ENCODE measurements at places on chromosomes 1 and 21.

GRCh38 chr1:245645406-245645805 is 490.6 kb downstream of the KIF26B start:
- no peak for DNase-seq

GRCh38 chr1:225617479-225617878 is 35.4 kb downstream of the ENAH start:
- DNase-seq, result no peak

DNA sequence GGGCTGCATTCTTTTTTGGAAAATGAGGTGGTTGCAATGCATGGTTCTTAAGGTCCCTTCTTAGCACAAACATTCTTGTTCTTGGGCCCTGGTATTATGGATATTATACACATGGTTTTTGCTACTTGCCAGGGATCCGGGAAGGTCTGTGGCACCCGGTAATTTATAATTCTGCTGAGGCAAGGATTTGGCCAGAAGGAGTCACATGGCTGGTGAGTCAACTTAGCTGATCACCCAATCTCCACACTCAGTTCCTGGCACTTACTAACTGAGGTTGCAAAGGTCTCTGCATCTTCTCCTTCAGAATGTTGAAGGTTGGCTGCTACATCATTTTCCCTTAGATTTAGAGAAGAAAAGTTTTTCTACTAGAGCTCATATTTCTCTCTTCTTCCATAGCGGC is 112.5 kb downstream of the ROR1 start:
- no peak for DNase-seq

DNA sequence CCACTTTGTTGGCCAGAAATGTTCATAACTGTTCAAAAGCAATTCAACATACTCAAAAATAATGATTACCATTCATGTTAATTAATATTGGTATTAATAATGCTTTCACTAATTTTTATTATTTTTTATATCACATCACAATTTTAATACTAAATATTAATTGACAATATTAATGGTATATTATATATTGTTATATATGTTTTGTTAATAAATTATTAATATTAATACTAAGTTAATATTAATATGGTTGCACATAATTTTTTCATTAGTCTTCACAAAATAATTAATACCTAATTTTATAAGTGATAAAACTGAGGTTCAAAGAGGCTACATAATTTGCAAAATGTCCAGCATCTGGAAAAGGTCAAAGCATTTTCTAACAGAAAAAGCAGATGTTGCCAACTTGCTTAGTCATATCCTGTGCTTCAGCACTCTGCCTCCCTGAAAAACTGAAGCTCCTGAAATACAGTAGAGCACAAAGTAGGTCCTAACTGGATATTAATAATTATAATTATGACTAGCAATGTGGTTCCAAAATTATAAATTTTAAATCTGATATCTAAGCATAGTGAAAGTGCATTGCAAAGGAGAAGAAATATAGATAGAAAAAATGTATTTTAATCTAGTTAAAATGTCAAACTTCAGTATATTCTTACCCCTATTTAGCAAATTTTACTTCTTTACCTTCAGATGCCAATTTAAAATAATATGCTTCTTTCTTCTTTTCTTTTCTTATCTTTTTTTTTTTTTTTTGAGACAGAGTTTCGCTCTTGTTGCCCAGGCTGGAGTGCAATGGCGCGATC is 123.2 kb upstream of the TNFSF4 start:
- DNase-seq, result no peak

DNA sequence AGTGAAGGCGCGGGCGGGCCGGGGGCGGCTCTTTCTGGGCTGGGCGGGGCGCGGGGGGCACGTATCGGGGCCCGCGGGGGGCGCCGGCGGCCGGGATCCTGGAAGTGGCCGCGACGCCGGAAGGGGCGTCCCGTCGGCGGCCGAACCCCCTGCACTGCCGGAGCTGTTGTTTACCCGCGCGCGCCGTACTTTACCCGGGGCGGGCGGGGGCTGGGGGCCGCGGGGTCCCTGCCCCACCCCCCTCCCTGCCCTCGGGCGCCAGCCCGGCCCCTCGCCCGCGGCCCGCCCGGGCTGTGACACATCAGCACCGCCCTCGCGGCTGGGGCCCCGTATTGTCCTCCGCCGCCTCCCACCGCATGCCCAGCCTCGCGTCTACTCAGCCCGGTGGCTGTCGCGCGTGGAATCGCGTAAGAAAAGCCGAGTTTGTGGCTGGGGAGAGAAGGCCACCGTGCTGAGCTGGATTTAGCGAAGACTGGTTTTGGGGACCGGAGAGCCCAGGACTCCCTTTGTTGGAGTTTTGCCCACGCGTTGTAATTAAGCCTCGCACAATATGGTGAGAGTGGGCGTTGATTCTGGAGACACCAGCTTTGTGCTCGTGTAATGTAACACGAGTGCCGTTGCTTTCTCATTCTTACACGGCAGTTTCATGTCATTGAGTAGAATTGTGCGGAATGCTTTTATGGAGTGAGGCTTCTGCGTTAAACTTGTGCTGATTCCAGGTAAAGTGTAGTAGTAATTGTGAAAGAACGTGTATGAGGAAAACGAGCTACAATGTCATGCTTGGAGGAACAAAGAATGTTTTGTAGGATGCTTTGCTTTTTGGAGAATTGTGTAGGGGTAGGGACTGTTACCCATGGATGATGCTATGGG is 559 bp downstream of the BACH1 start:
- peak; percentile 81 for DNase-seq

GRCh38 chr1:247212627-247213617 is 41.1 kb upstream of the ZNF124 start:
- DNase-seq, result no peak

DNA sequence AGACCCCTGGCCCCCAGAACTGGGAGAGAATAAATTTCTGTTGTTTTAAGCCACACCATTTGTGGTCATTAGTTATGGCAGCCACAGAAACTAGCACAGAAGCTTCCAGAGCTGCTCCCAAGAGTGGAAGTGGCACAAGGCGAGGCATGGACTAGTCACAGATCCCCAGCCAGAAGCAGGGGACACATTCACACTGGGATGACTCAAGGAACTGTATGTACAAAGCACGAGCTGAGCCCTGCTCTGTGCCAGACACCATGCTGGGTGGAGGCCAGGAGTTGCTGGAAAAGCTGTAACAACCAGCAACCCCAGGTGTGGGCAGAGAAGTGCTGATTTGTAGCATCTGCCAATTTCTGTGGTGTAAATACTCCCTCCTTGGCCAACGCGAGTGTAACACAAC is 55.6 kb downstream of the TCP10L start:
- no peak for DNase-seq

DNA sequence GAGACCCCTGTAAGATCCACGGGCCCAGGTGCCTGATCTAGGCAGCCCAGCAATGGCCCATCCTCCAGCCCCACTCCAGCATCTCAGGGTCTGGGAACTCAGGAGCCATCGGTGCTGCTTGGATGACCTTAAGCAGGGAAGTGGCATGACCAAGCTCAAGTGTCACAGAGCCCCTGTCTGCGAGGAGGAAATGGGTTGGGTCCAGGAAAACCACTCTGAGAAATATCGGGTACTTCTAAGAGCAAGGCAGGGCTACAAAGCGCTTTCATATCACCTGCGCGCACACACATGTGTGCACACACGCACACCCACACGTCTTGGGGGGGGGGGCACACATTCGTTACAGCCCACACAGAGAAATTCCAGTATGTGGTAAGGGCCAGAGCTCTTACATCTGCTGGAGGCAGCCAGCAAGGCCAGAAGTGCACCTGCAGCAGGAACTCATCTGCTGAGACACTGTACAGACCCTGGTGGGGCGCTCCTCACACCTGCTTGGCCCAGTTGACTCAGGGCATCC is 32.6 kb upstream of the SPOCD1 start:
- DNase-seq, result peak; percentile 28

- peak; percentile 60 for DNase-seq
Observed at GRCh38 chr1:38858833-38859560, 575 bp downstream of the RRAGC start.

DNA sequence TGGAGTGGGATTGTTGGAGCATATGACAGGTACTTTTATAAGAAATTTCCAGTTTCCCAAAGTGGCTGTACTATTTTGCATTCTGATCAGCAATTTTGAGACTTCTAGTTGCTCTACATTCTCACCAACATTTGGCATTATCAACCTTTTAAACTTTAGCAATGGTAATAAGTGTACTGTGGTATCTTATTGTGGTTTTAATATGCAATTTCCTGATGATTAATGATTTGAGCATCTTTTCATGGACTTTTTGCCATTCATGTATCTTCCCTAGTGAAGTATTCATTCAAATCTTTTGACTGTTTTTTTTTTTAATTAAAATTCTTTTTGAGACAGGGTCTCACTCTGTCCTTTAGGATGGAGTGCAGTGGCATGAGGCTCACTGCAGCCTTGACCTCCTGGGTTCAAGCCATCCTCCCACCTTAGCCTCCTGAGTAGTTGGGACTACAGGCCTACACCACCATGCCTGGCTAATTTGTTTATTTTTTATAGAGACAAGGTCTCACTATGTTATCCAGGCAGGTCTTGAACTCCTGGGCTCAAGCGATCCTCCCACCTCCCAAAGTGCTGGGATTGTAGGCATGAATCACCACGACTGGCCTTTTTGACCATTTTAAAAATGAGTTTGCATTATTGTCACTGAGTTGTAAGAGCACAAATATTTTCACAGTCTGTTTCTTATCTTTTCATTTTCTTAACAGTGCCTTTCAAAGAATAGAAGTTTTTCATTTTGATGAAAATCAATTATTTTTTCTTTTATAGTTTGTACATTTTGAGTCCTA is 7.8 kb upstream of the SLC6A9 start:
- no peak for DNase-seq

DNA sequence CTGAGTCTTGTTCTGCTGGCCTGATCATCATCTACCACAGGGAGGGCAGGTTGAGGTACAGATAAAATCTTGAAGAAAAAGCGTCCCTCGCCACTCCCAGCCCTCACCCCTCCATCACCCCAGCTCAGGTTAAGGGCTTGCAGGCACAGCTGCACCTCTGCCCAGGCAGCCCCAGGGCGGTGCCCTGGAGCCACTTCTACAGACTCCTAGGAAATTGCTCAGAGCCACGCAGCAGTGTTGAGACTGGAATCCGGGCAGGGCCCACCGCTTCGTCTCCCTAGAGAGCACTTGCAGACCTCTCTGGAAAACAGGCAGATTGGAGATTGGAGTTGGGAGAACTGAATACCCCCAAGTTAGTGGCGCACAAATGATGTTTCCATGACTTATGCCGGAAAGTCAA is 35.3 kb downstream of the VN1R5 start:
- DNase-seq, result no peak

DNA sequence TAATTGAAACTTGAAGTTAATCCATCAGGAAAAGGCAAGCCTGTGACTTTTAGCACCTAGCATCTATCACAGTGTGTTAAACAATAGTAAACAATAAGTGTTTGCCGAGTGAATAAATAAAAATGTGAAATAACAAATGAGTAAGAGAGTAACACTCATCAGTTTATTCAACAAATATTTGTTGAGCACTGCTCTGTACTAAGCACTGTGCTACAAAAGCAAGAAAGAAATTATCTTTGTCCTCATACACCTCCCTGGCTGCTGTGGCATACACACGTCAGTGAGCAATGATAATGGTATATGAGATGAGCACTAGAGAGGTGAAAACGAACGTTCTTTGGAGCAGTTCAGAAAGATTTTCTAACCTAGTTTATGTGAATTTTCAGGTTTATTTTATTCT is 295.0 kb upstream of the LRRC7 start:
- DNase-seq, result no peak

DNA sequence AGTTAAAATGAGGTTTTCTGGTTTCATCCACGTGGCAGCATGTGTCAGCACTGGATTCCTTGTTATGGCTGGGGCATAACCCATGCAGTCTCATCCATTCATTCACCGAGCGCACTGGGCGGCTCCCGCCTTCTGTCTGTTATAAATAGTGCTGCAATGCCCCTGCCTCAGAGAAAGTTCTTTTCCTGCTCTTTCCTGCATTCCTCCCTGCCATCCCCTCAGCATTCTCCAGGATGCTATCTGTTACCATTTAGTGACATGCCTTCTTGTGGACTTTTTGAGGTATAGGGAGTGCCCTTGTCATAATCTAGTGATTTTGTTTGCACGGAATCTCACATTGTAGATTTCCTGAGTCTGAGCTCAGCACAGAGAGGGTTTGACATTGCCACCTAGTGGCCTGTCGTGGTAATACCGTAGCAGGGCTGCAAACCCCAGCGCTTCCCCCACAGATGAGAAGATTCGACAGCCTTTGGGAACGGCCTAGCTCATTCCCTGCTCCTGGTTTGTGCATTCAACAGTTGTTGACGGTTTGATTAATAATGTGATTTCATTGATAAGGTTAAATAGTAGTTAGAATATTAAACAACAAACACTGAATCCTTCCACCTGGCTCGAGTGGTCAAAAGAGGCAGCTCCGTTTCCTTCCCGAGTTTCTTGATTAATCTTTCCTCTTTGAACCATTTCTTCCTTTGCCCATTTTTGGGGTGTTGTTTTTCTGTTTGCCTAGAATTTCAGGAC is 46.3 kb downstream of the UMODL1 start:
- DNase-seq, result peak; percentile 78

DNA sequence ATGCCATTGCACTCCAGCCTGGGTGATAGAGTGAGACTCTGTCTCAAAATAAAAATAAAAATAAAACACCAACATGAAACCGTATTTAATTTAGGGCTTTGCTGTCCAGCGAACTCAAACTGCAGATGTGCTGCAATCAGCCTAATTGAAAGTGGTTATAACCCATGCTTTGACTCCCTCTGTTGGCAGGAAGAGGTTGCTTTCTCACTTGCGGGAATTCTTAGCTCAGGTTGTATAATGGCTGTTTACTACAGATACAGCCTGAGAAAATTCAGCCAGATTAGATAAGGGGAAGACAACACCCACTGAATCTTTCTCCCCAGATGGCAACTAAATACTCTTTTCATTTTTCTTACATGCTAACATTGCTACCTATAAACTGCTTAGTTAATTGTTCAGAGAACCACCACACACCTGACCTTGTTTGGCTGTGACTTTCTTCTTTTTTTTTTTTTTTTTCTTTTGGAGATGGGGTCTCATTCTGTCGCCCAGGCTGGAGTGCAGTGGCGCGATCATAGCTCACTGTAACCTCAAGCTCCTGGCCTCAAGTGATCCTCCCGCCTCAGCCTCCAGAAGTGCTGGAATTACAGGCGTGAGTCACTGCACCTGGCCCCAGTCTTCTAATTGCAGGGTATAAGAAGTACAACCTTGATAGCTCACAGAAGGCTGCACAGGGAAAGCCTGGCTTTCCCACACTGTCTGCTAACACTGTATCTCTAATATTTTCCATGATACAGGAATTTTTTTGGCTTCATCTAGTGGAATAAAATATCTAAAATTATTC is 34.6 kb downstream of the DNTTIP2 start:
- DNase-seq, result peak; percentile 40

DNA sequence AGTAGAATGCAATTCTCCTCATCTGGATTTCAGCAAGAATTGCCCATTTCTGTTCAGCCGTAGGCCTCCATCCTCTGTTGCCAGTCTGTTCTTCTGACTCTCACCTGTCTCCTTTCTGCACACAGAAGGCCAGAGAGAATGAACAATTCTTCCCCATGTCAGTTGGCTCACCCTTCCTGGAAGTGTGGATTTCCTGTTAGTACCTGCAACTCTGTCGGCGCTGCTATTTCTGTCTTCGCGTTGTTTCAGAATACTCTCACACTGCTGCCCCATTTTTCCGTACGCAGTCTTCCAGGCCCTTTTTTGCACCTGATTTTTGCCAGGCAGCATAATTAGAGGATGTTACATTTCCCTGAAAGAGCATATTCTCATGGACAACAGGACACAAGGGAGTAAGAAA is 200.7 kb downstream of the FGGY start:
- DNase-seq, result no peak

Measured in activated T-cell treated with anti-CD3 and anti-CD28 coated beads, Interleukin-2, amount 50 U/mL, for 72 hours (primary cell).